ENCODE measurements at places on chromosomes 11 and 22.

DNA sequence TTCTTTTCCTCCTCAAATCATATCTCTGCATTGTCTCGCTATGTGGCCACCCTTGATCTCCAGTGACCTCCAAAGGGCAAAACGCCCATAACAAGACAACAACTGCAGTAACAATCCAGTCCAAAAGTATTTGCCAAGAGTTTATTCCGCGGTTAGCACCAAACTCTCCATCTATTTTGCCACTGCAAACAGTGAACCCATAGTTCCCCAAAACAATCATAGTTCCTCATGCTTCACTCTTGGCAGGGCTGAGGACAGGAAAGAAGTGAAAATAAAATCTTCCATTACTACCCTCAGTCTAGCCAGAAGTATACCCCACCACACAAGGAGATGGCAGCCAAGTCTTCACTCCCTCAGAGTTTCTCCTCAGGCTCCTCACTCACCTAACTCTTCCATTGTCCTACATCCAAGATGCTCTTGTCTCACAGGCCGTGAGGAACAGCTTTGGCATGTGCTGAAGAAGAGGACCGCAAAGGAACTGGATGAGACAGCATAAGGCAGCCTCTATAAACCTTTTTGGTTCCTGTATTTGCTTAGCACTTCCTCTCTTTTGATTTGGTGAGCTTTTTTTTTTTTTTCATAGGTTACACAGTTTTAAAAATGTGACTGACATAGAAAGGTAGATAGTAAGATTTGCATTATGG, at the start of gene LPXN:
Gene LPXN, minus strand, starts transcription at position 480 of the 644 bp plus-strand sequence. Its CDS starts 84 bp downstream, at position 396.
- DNase-seq, result peak; percentile 55

- DNase-seq, result no peak
Observed at GRCh38 chr22:46539169-46539568, 1.7 kb upstream of the CELSR1 start.

GRCh38 chr11:64534391-64534801, 56.6 kb upstream of the SLC22A12 start:
- no peak for DNase-seq

GRCh38 chr22:21796863-21797262, 61.3 kb upstream of the YPEL1 start:
- no peak for DNase-seq

- no peak for DNase-seq
Observed at GRCh38 chr22:30301995-30302809, 12.9 kb upstream of the CASTOR1 start.

DNA sequence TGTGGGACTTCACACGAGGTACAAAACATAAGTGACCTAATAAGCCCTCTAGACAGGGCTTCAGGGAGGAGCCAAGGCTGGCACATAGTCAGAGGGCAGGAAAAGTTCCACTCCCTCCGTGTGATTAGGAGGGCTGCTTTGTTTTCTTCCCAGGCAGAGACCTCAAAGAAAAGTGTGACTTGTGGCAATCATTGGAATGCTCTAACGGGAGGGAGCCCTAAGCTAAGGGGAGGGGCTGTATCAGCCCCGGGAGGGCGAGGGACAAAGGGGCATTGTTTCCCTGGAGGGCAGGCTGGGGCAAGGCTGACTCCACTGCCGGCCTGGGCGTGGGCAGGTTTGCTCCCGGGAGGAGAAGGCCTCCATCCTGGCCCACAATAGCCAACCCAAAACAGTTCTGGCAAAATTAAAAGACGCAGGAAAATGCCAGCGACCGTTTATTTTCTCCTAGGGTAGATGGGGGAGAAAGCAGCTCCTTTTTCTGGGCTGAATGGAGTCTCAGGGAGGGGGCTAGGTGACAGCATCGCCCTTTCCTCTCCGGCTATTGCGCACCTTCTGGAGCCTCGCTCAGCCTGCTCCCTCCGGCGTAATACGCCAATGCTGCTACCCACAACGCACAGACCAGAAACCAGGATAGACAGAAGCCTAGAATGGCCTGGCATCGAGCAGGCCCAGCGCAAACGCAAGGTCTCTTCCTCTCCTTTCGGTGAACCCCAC, 60.2 kb downstream of the ENDOD1 start:
- DNase-seq, result no peak

DNA sequence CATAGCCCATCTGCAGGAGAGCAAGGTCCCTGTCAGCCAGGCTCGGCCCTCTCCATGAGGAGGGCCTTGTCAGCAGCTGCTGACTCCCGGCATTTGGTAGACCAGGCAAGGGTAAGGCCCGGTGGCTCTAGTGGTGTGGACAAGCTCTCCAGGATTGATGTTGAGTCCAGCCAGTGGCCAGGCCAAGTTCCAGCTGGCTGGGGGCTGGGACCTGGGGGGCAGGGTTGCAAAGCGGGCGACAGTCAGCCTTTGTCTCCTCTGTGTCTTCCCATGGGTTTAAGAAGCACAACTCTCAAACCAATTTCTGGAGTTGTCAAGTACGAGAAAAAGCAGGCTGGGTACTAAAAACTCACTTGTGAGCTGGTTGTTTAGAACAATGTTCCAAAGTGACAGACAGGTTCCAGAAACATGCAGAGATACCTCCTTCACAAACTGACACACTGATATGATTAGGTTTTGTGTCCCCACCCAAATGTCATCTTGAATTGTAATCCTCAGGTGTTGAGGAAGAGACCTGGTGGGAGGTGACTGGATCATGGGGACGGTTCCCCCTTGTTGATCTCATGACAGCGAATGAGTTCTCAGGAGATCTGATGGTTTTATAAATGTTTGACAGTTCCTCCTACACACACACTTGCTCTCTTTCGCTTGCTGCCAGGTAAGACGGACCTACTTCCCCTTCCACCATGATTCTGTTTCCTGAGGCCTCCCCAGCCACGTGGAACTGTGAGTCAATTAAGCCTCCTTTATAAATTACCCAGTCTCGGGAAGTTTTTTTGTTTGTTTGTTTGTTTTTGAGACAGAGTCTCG, 52.3 kb upstream of the SERPIND1 start:
- DNase-seq, result no peak

GRCh38 chr11:75986966-75987365, 172.0 kb downstream of the UVRAG start:
- DNase-seq, result no peak

GRCh38 chr22:30694640-30695350, at the start of gene OSBP2:
Gene OSBP2 (plus strand): TSS chr22:30694874. CDS start chr22:30694910, 36 bp downstream.
- peak; percentile 27 for DNase-seq

GRCh38 chr22:42077486-42078125, 1.9 kb upstream of the SMDT1 start:
- DNase-seq, result no peak

DNA sequence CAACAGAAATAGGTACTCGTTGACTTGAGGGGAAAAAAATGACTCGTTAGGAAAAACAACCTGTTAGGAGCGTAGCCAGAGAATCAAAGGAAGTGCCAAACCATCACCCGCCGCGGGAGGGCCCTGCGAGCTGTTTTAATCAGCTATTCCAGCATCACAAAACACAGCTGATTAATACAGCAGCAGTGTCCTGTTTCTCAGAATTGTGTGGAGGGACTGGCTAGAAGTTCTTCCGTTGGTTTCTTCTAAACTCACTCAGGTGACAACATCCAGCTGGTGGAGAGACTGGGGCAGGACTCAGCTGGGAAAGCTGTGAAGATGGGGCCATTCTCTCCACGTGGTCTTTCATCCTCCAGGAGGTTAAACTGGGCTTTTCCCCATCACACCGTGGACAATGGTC, 28.0 kb downstream of the HSPA8 start:
- no peak for DNase-seq

DNA sequence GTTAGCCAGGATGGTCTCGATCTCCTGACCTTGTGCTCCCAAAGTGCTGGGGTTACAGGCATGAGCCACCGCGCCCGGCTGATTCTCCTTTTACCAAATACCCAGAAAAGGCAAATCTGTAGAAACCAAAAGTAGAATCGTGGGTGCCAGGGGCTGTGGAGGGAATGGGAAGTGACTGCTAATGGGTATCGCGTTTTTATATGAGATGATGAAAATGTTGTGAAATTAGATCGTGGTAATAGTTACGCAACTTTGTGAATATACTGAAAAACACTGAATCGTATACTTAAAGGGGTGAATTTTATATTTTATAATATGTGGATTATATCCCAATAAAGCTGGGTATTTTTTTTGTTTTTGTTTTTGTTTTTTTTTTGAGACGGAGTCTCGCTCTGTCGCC, 48.2 kb upstream of the CREB3L1 start:
- DNase-seq, result no peak

Measured in stimulated activated CD4-positive, alpha-beta T cell treated with anti-CD3 and anti-CD28 coated beads, Interleukin-4, amount 100 ng/mL, for 24 hours (primary cell).